ENCODE measurements at places on chromosomes 11 and 22.

DNA sequence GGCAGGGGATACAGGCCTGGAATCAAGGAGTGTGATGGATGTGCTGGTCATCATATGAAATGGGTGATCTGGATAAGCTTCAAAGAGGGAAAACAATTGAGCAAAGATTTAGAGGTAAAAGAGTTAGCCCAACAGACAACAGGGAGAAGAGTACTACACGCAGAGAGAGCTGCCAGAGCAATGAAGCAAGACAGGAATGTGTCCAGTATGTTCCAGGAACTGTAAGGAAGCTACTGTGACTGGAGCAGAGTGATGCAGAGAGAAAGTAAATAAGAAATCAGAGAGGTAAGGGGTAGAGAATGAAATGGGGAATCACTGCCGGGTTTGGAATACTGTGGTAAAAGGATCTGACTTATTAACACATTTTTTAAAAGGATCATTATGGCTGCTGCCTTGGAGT, 255.1 kb downstream of the DCDC1 start:
- no peak for DNase-seq

GRCh38 chr11:10746871-10747270, 4.2 kb upstream of the CTR9 start:
- DNase-seq = no peak

- DNase-seq = no peak
These were observed 5.1 kb downstream of the MYEOV start for GRCh38 chr11:69299023-69299461.

DNA sequence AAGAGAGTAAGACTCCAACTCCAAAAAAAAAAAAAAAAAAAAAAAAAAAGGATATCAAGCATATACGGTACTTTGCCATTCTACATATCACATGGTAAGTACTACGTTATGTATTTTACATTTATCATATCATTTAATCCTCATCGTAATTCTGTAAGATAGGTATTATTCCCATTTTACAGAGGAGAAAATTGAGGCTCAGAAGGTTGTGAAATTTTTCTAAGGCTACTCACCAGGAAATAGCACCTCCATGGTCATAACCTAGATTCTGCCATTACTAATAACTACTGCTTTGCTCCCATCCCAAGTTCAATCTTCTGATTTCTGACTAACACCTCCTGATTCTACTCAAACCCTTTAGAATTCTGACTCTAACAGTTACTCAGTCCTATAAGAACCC, 138.0 kb downstream of the FCHSD2 start:
- no peak for DNase-seq

DNA sequence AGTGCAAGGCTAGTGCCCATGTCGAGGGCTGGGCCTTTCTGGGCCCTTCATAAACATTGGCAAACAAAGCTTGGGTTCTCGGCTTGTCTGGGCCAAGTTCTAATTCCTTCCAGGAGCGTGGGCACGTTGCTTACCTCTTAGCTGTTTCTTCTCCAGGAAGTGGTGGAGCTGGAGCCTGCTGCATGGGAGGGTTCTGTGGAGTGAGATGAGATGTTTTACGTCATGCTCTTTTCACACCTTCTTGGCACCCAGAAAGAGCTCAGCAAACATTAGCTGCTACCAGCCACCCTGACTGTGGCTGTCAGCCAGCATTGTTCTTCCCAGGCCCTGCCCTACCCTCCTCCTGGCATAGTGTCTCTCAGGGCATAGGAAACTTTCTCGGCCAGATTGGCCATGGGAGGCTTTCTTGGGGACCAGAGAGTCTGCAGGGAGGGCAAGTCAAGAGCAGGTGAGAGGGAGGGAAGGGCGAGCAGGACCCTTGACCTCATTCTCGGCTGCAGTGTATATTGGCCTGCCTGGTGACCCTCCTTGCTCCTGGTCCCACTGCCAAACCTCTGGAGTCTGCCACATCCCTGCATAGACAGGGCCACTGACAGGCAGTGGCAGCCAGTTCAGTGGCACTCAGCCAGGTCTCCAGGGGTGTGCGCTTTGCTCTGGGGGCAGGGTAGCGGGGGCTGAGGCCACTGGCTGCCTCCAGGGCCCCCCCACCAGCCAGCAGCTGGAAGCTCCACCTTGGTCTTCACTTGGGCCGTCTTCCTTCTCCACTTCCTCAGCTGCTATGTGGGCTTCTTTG, 98.8 kb downstream of the BCR start:
- DNase-seq = no peak

DNA sequence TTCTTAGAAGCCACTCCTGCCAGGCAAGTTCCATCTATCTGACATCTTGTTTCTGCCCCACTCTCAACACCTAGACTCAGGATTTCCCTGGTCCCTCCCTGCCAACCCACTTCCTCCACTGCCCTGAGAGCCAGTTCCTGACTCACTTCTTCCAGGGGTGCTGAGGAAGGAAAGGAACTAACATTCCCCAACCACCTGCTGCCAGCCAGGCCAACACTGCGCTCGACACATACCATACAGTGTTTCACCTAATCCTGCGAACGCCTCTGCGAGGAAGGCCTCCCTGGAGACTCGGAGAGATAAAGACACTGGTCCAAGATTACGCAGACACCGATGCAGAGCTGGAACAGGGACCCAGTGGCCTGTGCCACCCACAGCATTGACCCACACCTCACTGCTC, 40.2 kb downstream of the MICAL3 start:
- DNase-seq = no peak

- DNase-seq = no peak
These were observed 1543.1 kb downstream of the FAM181B start for GRCh38 chr11:81190546-81190945.

DNA sequence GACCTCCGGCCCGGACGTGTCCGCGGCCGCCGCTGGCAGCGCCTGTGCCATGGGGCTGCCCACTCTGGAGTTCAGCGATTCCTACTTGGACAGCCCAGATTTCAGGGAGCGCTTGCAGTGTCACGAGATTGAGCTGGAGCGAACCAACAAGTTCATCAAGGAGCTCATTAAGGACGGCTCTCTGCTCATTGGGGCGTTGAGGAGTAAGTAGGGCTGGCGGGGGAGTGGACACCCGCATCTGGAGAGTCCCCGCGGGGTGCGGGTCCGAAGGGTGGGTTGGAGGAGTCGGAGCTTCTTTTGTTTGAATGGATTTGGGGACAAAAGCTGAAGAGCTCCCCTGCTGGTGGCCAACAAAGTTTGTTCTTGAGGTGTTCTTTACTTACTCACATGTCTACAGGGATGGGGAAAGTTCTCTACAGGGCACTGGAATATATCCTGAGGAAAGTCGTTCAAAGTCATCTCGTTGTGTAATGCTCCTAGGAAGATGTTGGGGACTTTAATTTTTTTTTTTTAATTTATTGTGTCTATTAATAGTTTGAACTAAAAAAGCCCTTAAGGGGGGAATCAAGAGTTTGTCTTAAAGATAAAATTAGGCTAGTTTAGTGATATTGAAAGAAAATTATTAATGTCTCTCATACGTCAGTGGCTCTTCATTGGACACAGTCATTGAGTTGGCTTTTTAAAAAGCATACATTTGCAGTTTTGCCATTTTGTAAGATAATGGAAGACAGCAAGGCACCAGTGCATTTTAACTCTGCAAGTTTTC, 725 bp downstream of the ARHGAP42 start:
- DNase-seq = no peak

DNA sequence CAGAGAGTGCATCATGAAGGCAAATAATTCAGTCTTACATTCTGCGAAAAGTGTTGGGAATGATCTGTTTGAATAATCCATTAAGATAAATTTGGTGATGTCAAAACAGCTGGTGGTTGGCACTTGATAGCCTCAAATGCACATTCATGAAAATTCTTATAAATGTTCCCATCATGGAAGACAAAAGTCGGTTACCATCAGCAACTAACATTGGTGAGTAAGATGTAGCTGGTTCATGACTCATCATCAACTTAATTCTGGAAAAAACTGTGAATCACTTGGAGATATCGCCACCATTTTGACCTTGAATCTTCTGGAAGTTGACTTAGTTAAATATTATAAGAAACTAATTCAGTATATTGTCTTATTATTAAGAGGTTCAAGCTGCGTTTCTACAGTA, 11.2 kb downstream of the CRYBB1 start:
- no peak for DNase-seq

DNA sequence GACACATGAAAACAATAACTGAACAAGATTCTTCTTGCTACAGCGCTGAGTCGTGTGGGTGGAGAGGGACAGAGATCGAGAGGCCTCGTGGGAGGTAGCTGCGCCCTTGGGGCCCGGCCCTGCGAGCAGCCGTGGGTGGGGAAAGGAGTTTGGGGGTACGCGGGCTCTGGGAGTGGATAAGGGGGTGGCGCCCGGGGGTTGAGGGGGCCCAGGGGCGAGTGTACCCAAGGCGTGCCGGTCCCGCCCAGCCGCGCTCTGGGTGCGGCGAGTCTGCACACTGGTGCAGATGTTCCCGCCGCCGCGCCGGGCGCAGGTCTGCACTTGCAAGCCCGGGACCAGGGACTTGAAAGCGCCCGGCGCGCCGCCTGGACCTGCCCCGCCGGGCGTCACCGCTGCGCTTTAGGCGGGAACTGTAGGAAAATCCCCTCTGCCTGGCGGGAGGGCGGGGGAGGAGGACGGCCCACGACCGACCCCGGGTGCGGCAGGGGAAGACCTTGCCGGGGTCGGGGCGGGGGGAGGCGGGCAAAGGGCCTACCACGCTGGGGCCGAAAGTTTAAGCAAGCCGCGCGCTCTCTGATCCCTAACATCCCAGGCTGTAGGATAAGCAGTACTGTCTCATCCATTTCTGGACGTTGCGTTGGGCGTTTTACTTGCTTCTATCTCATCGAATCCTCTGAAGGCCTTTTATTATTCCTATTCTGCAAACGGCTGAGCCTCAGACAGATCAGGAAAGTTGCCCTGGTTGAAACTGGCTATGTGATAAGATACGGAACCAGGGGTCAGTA, 1.4 kb upstream of the KREMEN1 start:
- DNase-seq = peak; percentile 15

DNA sequence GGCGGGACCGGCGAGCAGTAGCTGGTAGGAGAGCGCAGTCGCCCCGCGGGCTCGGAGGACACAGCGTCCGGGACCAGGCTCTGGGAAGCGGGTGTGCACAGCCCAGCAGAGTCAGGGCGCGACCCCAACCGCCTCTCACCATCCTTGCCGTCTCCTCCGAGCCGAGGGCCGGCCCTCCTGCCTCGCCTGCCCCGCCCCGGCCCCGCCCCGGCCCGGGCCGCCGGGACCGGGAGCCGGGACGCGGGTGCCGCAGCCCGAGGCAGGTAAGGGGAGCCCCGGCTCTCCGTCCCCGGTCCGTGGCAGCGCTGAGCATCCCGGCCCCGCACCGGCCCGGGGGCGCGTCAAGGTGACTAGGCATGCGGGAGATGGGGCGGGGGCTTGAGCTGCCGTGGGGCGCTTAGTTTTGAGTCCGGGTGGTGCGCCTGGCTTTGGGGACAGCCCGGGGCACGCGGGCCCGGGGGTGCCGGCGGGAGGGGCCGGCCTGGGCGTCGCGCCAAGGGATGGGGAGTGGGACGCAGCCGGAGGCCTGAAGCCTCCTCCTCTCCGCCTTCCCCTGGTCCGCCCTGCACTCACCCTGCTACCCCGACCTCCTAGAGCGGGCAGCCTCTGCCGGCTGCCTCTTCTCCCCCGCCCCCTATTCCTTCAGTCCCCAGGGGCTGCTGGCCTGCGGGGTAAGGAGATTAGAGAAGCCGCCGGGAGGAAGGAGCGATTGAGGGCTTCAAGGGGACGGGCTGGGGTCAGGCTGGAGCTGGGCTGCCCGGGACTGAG, at the start of gene ABCG4:
TSS of gene ABCG4 (plus strand) at position 35 of the 768 bp plus-strand sequence. CDS start 914 bp downstream, outside the sequence.
- no peak for DNase-seq

DNA sequence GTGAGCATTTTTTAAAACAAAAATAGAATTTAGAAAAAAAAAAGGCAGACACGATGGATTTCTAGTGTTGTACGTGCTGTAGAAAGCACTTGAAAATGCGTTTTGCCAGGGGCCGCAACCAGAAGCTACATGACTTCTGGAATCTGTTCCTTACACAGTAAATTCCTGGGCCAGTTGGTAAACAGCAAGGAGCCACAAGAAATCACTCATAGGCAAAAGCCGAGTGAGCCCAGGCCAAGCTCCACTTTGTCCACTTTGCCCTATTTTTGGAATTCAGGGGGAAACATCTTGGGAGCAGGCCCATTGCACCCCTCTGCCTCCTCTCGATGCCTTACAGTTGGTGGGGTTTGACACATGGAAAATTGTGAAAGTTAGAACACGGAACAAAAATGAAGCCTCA, 4.1 kb upstream of the CELSR1 start:
- no peak for DNase-seq

DNA sequence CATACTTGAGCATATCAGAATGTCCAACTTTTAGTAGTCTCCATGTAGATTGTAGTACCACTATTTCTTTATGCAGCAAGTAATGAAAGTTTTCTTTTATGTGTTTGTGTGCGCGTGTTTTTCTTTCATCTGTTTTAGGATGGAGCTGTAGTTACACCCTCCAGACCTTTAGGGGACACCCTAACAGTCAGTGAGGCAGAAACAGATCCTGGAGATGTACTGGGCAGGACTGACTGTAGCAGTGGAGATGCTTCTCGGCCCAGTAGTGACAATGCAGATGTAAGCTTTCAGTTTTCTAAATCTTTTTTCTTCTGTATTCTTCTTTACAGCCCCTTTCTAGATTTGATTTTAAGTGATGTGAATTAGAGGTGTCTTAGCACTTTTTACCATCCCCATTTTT, 79.9 kb upstream of the GRIK4 start:
- no peak for DNase-seq

DNA sequence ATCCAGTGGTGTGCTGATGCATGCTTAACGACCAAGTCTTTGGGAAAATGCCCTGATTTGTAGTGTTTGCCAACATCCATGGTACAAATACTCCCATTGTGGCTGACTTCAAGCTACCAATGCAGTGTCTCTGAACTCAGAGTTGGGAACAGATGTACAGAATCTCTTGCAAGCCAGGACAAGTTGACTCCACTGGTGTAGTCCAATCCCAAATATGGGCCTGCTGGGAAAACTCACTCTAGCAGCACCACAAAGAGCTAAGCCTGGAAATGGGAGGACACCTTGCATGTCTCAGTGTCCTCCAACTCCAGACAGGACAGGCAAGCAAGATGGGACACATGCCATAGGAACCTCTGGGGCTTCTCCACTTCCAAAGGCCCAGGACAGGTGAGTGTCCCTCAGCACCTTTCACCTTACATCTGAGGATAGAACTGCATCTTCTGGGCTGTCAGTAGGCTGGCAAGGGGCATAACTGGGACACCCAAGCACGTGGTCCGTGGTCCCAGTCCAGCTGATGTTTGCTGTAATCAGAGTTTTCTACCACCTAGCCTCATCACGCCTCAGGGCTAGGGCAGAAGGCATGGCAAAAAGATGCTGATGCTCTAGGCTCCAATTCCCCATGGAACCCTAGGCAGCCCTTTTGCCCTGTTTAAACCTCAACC, 6.5 kb downstream of the LMO1 start:
- no peak for DNase-seq

- no peak for DNase-seq
These were observed 57.6 kb downstream of the TNRC6B start for GRCh38 chr22:40235308-40235707.

DNA sequence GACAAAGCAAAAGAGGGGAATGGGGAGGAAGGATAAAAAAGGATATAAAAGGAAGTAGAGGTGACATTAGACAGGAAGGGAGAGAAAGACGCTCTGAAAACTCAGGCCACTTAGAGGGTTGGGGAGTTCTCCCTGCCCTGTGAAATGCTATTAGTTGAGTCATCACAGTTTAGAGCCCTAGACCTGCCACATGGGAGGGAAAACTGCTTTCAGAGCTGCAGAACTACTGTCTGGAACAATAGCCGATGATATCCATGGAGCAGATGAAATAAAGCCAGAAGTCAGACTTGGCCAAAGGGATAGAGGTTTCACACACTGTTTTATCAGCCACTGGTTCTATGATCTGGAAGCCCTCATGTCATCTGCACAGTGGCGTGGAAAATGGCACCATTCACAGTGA, 157.9 kb downstream of the NCAM1 start:
- no peak for DNase-seq
